SJSA1 (cell line): ENCODE measurements at places on chromosomes 3 and 15. TPM values are rescaled to one million over a fixed set of nuclear protein-coding genes. Genes with fewer than 3 reads are reported as not detected.
A peak's percentile ranks its signal among the peaks of the same experiment; 100 is the strongest.

The FANCD2OS gene
- total RNA-seq, result not detected in 2 replicates

- peak; percentile 22 for DNase-seq
Measured at GRCh38 chr3:23161896-23162570, 41.1 kb upstream of the UBE2E2 start.

- peak; percentile 35 for DNase-seq
Measured at GRCh38 chr3:72818092-72818773, 30.0 kb downstream of the SHQ1 start.

- no peak for DNase-seq
Measured at GRCh38 chr3:55819005-55819404, 331.9 kb upstream of the WNT5A start.

GRCh38 chr3:115727135-115727534, 103.8 kb downstream of the GAP43 start:
- no peak for DNase-seq

DNA sequence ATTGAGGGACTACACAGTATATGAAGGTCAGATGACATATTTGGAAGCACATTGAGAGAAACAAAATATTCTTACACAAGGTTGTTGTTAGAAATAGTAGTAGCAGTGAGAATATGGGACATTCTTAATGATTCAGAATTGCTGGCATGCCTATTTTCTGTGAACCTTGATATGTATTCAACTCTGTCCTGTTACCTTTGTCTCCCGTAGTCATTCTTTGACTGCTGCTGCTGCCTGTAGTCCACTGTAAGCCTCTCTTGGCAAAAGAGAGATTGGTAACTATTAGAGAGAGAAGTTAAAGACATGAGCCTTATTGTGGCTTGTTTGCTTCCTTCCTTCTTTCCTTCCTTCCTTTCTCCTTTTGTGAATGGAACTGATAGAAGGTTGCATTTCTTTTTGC, 64.5 kb downstream of the TCF12 start:
- no peak for DNase-seq

DNA sequence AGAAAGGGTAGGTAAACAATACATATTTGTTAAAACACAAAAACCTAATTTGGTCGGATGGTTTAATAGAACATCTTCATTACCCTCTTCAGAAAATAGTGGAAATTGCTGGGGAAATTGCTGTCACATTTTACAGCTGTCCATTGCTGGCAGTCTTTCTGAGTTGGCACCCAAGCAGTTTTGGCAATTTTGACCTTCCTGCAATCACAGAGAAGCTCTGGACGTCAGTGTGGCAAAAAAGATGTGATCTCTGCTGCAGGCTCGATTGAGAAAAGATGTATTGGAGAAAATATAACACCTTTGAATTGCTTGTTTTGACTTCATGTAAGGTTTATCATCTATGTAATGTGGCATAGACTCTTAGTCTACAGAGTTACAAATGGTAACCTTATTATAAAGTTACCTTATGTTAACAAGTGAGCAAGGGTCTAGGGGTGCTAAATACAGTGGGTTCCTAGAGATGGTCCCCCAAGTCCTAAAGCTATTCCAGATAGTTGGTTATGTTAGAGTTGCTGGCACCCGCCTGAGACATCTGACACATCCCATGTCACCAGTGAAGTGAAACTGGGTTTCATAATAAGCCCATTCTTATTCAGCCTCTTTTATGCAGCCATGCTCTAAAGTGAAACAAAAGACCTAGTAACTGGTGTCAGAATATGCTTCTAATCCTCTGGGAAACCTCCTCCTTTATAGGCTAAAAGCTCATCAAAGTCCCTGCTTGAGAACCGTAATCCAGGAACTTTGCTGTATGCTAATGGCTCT, 14.0 kb downstream of the UBE2E1 start:
- DNase-seq, result no peak
